ENCODE measurements at places on chromosomes 11 and 22. TPM values are rescaled to one million over a fixed set of nuclear protein-coding genes. Genes with fewer than 3 reads are reported as not detected.

Gene BTG4
- not detected for total RNA-seq

Gene GNAZ
- total RNA-seq, result 175 TPM

Gene RAB39A
- total RNA-seq, result 33.2 TPM

Gene MAJIN
- not detected for total RNA-seq

Gene TRPC6
- 10.0 TPM for total RNA-seq

Gene OR4C13
- not detected for total RNA-seq

Gene TUB
- total RNA-seq, result 90.8 TPM

Gene CELSR1
- 8.8 TPM for total RNA-seq

Gene PKP3
- total RNA-seq, result not detected

Gene SPA17
- 3.8 TPM for total RNA-seq

Gene GSC2
- total RNA-seq, result not detected

Gene TMEM25
- 83.3 TPM for total RNA-seq

Gene PIK3IP1
- 21.6 TPM for total RNA-seq

Gene SLC22A12
- total RNA-seq, result not detected

Gene OR5B21
- not detected for total RNA-seq

Gene TRIM29
- total RNA-seq, result not detected

Gene KCNK4
- 5.3 TPM for total RNA-seq

Gene INPP5J
- 3.1 TPM for total RNA-seq

Gene HYOU1
- total RNA-seq, result 40.1 TPM

Gene CALCB
- not detected for total RNA-seq

Gene DKK3
- 226 TPM for total RNA-seq

Gene OR51B5
- 3.1 TPM for total RNA-seq

All from parietal lobe (tissue), 2 donors.